ENCODE measurements at places on chromosomes 3 and 15.
A peak's percentile ranks its signal among the peaks of the same experiment; 100 is the strongest.

- no peak for DNase-seq
Observed at GRCh38 chr15:40909662-40910630, 15.7 kb downstream of the VPS18 start.

DNA sequence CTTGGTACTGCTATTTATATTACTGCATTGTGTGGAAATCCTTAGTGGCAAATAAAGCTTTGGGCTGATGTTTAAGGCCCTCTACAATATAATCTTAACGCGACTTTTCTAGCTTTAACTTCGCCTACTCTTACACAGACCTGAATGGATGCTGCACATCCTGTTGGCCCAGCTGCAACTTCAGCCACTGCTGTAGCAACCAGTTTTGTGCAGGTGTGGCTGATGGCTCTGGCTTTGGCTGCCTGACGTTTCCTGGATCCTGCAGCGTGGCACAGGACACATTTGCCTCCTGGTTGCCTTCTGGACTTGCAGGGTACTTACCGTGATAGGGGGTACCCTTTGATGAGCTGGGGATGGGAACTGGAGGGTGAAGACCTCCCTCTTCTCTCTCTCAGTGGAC is 20.2 kb upstream of the ERICH6 start:
- DNase-seq: no peak

DNA sequence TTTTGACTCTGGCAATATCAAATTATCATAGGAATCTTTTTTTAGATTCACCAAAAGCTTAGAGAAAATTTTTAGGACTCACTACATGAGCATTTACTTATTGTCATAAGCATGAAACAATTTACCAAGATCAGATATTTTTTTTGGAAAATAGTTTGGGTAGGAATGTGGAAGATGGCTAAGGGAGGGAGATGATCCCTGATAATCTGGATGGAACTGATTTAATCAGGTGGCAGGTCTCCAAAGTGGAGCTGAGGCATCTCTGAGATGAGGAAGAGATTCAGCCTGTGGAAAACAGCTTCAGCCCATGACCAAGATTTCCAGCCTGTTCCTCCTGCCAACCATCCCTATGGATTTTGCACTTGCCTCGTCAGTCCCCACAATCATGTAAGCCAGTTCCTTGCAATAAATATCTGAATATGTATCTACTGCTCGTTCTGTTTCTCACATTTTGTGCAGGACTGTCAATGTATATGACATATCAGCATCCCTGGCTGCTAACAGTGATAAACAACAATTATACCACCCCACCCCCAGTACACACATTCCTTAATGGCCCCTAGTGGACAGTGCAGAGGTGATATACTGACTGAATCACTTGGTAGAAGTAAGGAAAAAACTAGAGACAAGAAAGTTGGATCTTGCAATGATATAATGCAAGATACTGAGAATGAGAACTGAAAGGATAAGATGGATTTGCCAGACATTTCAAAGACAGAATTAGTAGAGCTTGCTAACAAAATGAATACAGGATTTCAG is 183.8 kb downstream of the NEK10 start:
- DNase-seq: no peak

- no peak for DNase-seq
Observed at GRCh38 chr3:76470285-76470684, 569.6 kb upstream of the ROBO2 start.

GRCh38 chr3:45140141-45140769 is 5.9 kb downstream of the CDCP1 start:
- DNase-seq: no peak

DNA sequence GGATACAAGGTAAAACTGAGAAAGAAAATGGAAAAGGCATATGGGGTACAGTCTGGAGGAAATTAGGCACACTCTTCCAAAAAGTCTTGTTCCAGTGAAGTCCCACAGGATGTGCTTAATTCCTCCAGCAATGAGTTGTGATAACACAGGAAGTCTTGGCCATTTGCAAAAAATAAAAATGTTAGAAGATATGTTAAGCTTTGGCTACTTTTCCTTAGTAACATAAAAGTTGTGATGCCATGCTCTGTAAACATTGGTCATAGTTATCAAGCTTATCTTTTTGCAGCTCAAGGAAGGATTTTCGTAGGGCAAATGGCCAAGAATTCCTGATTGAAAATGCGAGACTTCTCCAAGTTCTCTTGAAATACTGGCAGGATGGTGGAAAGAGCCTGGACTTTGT is 26.4 kb downstream of the LNP1 start:
- DNase-seq: no peak

- peak; percentile 56 for DNase-seq
Observed at GRCh38 chr15:74631935-74632560, 16.4 kb downstream of the CLK3 start.

GRCh38 chr3:55243678-55244077 is 243.4 kb downstream of the WNT5A start:
- DNase-seq: no peak

GRCh38 chr15:64843991-64844390 is 2.3 kb downstream of the PLEKHO2 start:
- no peak for DNase-seq

DNA sequence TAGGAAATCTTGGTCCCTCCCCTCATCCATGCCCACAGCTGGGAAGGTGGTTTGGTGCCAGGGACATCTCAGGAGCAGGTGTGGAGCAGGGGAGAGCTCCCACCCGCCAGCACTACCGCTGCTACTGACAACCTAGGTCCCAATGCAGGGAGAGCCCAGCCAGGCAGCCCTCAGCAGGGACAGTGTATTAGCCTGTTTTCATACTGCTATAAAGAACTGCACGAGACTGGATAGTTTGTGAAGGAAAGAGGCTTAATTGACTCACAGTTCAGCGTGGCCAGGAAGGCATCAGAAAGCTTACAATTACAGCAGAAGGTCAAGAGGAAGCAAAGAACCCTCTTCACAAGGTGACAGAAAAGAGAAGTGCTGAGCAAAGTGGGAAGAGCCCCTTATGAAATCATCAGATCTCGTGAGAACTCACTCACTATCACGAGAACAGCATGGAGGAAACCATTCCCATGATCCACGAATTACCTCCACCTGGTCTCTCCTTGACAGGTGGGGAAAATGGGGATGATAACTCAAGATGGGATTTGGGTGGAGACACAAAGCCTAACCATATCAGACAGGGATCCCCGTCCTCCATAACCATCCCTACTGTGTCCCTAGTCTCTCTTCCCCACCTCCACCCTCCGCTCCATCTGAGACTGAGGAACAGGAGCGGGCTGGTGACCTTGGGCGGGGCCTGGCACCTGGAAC is 218.6 kb downstream of the TBC1D2B start:
- no peak for DNase-seq

DNA sequence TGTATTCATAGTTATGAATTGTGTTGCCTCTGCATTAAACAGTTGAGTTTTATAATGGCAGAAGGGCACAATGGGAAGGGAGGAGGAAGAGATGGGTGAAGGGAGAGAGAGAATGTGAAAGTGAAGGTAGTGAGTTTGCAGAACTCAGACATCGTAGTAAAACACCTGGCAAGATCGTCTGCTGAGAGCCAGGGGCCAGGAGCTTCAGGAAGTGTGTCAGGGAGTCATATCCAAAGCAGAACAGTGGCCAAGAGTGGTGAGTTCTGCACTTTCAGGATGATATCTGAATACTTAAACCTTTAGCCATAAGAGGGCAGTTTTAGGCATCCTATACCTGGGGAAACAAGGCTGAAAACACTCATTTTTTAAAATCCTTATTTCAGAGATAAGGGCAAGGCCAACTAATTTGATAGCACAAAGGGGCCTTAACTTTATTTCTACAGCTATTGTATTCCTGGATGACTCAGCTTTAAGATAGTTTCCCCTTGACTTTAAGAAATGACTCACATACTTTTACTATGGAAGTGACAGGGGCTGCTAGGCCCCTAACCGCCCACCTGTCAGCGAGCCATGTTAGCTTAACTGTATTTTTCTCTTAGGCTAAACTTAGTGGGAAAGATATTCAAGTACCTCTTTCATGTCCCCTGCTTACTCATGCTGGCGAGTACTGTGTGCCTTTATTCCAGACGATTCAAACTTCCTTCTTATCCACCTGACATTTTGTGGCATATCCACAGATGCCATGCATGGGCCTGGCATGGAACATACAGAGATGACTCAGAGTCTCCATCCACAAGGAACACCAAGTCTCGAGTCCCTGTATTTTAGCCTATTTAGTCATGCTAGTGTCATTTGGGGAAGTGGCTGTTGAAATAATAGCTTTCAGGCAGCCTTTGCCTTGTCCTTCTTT is 53.9 kb downstream of the RLBP1 start:
- DNase-seq: peak; percentile 44

DNA sequence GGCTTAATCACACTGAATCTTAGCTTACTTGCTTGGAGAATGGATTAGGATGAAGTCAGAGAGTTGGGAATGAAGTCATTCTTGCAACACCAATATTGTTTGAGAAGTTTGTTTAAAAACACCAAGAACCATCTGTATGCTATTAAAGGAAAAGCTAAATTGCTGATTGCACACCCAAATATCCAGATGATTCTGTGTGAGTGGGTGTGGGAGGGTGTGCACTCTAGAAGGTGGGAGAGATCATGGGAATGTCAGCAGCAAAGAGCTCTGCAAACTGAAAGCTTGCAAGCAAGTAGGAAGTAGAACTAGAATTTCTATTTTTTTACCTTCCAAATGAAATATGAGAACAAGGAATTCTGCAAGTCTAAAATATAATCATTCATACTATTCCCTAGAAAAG is 364.9 kb downstream of the NR2F2 start:
- no peak for DNase-seq

GRCh38 chr3:24479816-24480215 is 14.8 kb downstream of the THRB start:
- DNase-seq: no peak

- no peak for DNase-seq
Observed at GRCh38 chr3:81419228-81419627, 342.2 kb downstream of the GBE1 start.

DNA sequence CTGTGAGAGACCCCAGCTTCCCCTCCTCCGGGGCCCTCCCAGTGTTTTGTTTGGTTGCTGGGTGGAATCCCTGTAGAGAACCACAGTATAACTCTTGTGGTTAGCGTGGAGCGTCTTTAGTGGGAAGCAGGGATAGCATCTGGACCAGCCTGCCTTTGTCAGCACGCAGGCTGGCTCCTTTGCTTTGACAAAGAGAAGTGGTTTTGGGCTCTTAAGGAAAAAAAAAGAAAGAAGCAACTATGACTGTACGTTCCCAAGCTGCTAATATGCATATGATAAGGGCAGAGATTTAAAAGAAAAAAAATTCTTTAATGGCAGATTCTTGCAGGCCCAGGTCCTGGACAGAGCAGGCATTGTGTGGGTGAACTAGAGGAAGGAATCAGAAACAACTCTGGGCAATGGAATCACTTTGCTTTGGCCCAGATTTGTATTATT is 340.8 kb upstream of the CTDSPL start:
- DNase-seq: no peak

- DNase-seq: peak; percentile 69
Observed at GRCh38 chr15:84734794-84735479, 13.5 kb upstream of the ZNF592 start.

DNA sequence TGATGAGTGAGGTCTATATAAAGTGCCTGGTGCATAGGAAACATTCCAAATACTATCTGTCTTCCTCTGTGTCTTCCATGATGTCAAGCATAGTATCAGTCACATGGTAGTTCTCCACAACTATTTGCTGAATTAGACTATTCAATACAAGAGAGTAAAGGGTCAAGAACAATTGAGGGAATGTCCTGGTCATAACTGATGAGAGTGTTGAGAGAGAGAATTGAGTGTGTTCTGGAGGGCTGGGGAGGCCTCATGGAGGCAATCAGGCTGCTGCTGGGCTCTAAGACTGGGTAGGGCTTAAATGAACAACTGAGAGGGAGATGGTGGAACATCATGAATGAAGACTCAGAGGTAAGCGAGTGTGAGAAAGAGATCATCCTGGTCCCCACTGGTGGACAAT is 433.7 kb upstream of the ONECUT1 start:
- DNase-seq: no peak

DNA sequence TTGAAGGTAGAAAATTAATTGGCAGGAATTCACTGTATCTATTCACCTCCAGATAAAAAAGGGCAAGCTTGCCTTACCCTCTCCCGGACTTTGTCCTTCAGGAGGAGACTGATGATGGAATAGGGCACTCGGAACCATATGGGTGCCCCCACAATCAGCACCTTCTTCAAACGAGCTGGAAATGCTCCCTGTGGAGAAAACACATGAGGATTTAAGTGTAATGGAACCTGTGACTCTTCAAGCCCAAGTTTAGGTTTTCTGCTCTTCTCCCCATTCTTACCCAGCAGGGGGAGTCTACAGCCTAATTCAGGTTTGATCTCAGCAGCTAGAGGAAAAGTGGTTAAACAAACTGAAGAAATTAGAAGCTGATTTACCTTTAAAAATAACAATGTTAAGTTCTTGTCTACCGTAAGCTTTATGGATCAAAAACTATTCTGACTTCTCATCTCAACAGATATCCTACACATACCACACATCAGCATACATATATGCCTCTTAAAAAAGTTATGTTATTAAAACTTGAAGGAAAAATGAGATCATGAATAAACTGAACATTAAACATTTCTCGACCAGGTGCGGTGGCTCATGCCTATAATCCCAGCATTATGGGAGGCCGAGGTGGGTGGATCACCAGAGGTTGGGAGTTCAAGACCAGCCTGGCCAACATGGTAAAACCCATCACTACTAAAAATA is 57.5 kb upstream of the SIN3A start:
- no peak for DNase-seq

- no peak for DNase-seq
Observed at GRCh38 chr3:181952221-181952620, 240.5 kb downstream of the SOX2 start.

GRCh38 chr3:42999212-42999611 is 20.1 kb downstream of the GASK1A start:
- DNase-seq: no peak

DNA sequence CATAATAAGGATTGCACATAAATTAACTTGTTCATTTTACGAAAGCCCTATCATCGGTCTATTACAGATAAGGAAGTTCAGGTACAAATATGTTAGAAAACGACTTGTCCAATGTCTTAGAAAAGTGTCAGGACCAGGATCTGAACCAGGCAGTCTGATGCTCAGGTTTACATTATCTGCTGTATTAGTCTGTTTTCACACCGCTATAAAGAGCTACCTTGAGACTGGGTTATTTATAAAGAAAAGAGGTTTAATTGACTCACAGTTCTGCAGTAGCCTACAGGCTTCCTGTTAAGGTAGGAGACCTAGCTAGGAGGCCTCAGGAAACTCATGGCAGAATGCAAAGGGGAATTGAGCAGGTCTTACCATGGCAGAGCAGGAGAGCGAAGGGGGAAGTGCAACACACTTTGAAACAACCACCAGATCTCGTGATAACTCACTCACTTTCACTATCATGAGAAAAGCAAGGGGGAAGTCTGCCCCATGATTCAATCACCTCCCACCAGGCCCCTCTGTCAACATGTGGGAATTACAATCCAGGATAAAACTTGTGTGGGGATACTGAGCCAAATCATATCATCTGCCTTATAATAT is 45.8 kb upstream of the GOLIM4 start:
- peak; percentile 27 for DNase-seq

- DNase-seq: no peak
Observed at GRCh38 chr3:148906667-148907066, 41.6 kb downstream of the CPA3 start.
